ENCODE measurements at places on chromosomes 2 and 18. TPM values are rescaled to one million over a fixed set of nuclear protein-coding genes. Genes with fewer than 3 reads are reported as not detected.

The CD8A gene
- total RNA-seq: 0.42 TPM

The TLK1 gene
- total RNA-seq: 14.4 TPM

The DSC1 gene
- total RNA-seq: not detected

The POMC gene
- 0.84 TPM for total RNA-seq

The TSPYL6 gene
- under 0.01 TPM for total RNA-seq

The ZNF385B gene
- total RNA-seq: 4.7 TPM

The EML4 gene
- total RNA-seq: 49.6 TPM

The IL36RN gene
- total RNA-seq: not detected

The CASP10 gene
- 8.7 TPM for total RNA-seq

All from liver (tissue), 10 donors.